ENCODE measurements at places on chromosomes 5 and 9.
A peak's percentile ranks its signal among the peaks of the same experiment; 100 is the strongest.

- peak; percentile 21 for DNase-seq
Observed at GRCh38 chr9:126690431-126691051, 76.8 kb downstream of the LMX1B start.

DNA sequence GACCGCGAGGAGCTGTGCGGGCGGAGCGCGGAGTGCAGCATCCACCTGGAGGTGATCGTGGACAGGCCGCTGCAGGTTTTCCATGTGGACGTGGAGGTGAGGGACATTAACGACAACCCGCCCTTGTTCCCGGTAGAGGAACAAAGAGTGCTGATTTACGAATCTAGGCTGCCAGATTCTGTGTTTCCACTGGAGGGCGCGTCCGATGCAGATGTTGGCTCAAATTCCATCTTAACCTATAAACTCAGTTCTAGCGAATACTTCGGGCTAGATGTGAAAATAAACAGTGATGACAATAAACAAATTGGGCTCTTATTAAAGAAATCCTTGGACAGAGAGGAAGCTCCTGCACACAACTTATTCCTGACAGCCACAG is 590 bp downstream of the PCDHA6 start:
- DNase-seq: no peak

DNA sequence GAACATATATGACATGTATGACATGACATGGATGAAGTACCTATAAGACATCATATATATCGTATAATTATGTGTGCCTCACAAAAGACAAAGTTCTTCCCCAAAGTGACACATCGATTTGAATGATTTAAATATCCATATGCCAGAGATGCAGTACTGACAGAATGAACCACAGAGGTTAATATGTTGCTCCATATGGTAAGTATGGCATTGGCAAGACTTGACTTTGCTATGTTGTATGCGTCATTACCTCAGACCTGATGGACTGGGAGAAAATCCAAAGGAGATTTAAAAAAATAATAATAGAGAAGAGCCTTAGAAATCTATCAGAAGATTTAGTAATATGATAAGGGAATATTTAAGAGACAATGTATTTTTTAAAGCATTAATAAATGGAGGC is 263.2 kb downstream of the PJA2 start:
- DNase-seq: no peak

DNA sequence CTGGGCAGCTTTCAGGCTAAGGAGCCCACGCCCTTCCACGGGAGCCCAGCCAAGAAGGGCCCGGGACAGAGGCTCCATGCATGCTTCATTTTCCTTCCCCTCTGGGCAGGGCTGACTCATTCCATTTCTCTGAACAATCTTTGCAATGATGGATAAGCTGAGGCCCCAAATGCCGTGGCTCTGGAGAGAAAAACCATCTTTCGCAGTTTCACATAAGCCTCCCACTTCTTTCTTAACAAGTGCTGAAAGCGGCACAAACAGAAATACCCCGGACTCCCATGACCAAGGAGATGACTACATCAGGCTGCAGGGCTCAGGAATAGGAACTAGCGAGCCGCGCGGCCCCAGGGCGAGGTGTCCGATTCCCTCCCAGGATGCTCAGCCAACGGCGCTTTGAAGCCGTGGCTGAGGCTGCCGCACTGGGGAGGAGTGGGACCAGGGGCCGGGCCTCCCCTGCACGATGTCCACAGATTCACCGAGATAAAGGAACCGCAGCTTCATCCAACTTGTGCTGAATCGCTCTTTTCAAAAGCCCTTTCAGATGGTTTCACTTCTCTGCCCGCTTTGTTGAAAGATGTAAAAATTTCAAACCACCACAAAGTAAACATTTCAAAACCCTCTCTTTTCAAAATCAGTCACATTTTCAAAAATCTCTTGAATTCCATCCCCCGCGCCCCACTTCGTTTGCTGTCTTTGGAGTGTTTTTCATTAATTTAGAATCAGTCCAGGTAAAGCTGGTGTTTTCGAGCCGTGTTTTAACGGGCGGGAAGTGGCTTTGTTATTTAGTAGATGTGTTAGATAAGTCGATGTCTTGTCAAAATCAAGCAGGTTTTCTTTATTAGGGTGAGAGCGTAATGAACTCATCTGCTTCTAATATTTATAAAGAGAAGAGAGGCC is 96.5 kb upstream of the LMX1B start:
- peak; percentile 42 for DNase-seq

All from CD4-positive, alpha-beta T cell treated with Interferon gamma for 1 hour (primary cell).